NCI-H2081 (cell line): ENCODE measurements at places on chromosomes 13 and 19.

GRCh38 chr19:38838208-38838985 is 6.8 kb upstream of the ECH1 start:
- DNase-seq: no peak

GRCh38 chr13:79121286-79121685 is 284.8 kb downstream of the RBM26 start:
- no peak for DNase-seq

GRCh38 chr13:106942563-106942962 is 374.6 kb upstream of the ARGLU1 start:
- no peak for DNase-seq

DNA sequence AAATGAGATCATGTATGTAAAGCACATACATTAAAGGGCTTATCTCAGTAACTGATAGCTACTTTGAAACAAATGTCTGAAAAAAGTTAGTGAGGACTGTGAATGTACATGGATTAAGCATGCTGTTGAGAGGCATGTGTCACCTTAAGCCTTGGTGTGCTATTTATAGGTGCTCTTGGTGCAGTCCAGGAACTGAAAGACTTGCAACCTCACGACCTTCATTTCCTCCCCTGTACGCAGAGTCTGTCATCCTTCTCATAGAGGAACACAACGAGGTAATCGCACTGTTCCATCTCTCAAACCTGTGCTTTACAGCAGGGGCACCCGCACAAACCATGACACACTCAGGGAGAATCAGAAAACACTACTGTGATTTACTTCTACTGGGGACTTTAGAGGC is 65.6 kb downstream of the UFM1 start:
- DNase-seq: no peak

GRCh38 chr19:45667620-45668341 is at the start of gene GIPR:
Gene GIPR (plus strand): TSS chr19:45668221. CDS start chr19:45669521, 1,300 bp downstream.
- DNase-seq: no peak

DNA sequence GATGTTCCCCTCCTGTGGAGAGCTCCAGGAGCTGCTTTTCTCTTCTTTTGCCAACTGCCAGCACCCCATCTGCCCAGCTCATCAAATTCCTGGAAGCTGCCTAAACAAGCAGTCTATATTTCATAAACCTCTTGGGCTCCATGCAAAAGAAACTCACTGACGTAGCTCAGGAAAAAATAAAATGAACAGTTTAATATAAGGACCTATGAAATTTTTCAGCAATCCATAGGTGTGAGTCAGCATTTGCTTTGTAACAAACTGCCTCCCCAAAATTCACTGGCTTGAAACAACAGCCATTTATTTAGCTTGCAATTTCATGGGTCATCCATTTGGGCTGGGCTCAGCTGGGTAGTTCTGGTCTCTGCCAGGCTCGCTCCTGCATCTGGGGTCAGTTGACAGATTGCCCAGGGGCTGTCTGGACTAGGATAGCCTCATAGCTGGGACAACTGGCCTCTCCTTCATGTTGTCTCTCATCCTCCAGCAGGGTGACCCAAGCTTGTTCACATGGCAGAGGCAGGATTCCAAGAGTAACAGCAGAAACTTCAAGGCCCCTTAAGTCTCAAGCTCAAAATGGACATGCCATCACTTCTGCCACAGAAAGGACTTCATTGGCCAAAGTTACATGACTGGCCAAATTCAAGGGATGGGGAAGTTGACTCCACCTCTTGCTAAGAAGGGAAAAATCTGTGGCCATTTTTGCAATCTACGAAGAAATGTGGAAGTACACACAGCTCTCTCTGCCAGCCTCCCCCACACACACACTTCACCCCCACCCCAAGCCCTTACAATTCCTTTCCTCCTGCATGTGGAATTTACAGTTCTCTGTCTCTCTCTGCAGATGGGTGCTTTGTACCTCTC is 7.9 kb upstream of the PVR start:
- DNase-seq: no peak

- no peak for DNase-seq
These were observed 23.3 kb downstream of the IL12RB1 start for GRCh38 chr19:18063463-18063862.

DNA sequence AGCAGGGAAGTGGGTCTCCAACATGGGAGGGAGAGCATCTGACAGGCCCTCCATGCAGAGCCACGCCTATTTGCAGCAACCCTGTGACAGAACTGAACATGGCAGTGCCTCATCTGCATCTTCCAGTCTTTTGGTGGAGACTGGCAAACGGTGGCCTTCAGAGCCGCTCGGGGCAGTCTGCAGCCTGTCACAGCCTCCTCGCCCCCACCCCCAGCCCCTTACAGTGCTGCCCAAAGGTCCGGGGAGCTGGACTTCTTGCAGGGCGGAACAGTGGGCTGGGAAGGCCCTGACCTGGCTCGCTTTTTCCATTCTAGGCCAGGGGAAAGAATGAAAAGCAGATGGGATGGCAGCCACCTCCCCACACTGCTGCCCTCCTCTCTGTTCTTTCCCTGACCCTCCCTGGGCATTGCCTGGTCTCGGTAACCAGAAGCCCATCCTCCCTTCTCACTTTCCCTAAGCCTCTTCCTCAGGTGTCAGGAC is 2.7 kb downstream of the CALM3 start:
- DNase-seq: no peak

DNA sequence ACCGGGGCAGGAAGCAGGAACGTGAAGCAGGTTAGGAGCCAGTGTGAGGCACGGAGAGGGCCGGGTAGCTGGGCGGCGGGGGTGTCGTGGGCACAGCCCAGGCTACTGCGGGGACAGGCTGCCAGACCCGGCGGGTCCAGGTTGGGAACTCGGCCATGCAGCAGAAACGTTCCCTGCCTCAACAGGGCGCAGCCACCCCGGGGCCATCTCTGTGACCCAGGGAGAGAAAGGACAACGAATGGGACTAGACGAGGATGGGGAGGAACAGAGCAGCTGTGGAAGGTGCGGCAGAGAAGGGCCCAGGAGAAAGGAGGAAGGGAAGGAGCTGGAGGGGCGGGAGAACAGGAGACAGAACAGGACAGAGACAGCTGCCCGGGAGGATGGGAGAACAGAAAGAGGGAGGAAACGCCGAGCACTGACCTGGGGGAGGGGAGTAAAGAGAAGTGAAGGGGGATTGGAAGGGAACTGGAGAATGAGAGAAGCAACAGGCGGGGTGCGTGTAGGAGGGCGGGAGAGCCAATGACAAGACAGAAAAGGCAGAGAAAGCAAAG is 12.9 kb upstream of the GARIN5A start:
- DNase-seq: no peak

GRCh38 chr19:15722956-15723355 is 4.9 kb upstream of the OR10H2 start:
- no peak for DNase-seq

- no peak for DNase-seq
These were observed 140.5 kb downstream of the SLC7A1 start for GRCh38 chr13:29454931-29455481.

GRCh38 chr19:2977746-2978138 is 378 bp downstream of the TLE6 start:
- no peak for DNase-seq

DNA sequence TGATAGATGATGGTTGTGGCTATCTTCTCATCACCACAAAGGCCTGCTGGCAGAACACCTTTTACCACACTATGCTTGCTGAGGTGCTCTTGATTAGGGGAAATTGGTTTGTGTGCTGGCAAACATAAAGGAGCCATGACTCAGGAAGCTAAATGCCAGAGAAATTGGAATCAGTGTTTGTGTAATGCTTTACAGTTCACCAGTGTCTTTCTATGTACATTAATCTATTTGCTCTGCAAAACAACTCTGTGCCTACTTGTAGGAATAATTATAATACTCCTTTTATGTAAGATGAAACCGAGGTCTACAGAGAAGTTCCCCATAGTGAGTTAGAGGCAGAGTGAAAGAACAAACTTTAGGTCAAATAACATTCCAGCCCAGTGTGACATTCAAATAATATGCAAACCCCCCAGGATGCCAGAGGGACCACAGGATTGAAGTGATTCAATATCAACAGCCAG is 390.5 kb upstream of the HTR2A start:
- no peak for DNase-seq

GRCh38 chr19:38134540-38135149 is 89.4 kb downstream of the DPF1 start:
- DNase-seq: peak; percentile 6

DNA sequence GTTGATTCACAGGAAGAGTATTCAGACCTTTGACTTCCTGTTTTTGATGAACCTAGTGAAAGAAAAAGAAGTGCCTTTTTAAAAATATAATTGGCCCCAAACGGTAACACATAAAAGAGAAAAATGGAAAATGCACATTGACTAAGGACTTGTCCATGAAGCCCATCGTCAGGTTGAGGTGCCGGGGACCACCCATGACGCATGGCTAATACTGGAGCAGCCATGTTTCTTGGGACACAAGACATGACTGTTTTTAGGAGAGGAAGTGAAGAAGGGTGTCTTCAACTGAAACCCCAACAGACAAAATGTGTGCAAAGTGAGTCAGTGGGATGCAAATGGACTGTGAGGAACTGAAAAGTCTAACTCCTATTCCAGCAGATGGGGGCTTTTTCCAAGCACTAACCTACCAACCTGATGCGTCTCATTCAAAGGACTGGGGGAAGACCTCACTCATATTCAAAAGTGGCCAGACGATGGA is 459.4 kb downstream of the FOXO1 start:
- no peak for DNase-seq

GRCh38 chr13:94217370-94217769 is 262.1 kb downstream of the DCT start:
- no peak for DNase-seq

- no peak for DNase-seq
These were observed 3.4 kb downstream of the EIF3G start for GRCh38 chr19:10116085-10116865.

DNA sequence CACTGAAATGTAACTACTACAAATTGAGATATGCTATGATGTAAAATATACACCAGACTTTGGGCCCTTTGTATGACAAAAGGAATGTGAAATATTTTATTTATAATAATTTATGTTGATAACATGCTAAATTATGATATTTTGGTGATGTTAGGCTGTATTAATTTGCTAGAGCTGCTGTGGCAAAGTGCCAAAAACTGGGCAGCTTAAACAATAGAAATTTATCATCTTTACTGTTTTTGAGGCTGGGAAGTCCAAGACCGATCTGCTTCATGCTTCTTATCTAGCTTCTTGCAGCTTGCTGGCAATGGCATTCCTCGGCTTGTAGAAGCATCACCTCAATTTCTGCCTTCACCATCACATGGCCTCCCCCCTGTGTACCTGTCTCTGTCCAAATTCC is 245.0 kb downstream of the GPC5 start:
- no peak for DNase-seq

DNA sequence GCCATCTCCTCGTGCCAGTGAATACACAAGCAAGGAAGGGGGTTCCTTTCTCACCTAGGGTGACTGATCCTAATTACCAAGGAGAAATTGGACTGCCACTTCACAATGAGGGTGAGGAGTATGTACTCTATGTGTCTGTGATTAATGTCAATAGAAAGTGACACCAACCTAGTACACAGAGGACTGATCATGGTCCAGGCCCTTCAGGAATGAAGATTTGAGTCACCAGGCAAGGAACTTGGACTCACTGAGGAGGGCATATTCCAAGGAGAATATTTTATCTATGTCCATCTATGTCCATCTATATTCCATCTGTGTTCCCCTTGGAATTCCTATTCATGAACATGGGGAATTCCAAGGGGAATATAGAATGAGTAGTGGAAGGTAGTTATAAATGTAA is 9.2 kb upstream of the ALOX5AP start:
- DNase-seq: no peak

- DNase-seq: no peak
These were observed 141.9 kb downstream of the PCCA start for GRCh38 chr13:100230769-100231149.

GRCh38 chr19:8212212-8212611 is 3.0 kb downstream of the CERS4 start:
- no peak for DNase-seq

DNA sequence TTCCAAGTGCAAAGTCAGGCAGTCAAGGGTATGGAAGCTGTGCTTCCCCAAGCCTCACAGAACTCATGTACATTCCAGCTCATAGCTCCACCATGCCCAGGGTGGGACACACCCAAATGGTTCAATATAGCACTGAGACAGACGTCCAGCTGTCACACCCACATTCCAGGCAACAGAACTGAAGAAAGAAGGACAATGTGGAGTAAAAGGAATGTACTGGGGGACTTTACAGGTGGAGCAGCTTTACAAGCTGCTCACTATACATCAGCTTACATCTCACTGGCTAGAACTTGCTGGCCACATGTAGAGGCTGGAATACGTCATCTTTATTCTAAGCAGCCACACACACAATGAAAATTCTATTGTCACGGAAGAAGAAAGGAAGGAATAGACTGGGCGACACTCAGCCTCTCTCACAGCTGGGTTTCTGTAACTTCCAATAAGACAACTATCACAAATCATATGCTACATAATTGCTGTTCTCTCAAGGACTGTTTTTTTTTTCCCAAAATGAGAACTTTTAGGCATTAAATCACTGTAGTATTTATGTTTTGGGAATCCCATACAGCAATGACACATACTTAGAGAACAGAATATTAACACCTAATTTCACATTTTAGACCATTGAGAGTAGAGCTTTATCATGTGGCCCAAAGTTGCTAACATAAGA is 86.1 kb downstream of the KLF12 start:
- DNase-seq: no peak

GRCh38 chr13:76758738-76759137 is 127.5 kb downstream of the KCTD12 start:
- no peak for DNase-seq

DNA sequence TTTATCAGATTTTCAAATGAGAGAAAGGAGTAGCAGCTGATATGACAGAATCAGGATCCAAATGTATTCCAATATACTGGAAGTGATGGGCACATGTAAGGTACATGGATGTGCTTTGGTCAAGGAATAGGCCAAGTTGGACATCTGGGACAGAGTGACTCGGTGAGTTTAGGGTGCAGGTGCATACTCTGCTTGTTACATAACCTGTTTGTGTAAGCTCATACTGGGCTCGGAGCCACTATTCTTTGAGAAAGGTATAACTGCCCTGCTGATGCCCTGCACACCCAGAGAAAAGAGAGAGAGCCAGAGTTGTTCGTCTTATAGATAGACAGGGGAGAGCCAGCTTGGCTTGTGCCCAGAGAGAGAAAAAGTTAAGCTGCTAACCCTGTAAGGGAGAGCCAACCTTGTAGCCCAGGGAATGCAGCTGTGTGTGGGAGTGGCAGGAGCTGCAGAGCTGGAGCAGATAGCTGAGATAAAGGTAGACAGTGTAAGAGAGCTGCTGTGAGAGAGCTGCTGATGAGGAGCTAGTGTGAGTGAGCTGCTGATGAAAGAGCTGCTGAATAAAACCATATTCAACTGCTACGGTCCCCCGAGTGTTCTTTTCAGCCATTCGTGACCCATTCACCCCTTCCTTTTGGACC is 40.7 kb upstream of the N4BP2L1 start:
- DNase-seq: no peak

DNA sequence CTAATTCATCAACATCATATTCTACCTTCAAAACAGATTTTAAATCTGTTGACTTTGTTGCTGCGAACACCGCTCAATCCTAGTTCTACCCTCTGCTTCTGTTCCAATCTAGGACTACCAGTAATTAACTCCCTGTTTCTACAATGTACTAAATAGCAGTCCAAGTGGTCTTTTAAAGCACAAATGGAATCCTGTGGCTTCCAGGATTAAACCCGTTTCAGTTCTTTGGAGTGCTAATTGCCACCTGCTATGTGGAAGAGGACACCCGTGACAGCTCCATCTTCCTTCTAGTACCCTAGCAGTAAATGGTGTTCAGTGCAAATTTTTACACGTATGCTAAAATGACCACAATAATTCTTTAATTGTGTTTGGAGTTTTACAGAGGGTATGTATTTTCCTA is 232.1 kb downstream of the TDRD3 start:
- DNase-seq: no peak

- DNase-seq: no peak
These were observed 35.5 kb downstream of the CBY2 start for GRCh38 chr13:45737571-45738017.

GRCh38 chr13:39809466-39809865 is 154.0 kb downstream of the COG6 start:
- DNase-seq: no peak
